ENCODE measurements at places on chromosomes 3 and 15.

DNA sequence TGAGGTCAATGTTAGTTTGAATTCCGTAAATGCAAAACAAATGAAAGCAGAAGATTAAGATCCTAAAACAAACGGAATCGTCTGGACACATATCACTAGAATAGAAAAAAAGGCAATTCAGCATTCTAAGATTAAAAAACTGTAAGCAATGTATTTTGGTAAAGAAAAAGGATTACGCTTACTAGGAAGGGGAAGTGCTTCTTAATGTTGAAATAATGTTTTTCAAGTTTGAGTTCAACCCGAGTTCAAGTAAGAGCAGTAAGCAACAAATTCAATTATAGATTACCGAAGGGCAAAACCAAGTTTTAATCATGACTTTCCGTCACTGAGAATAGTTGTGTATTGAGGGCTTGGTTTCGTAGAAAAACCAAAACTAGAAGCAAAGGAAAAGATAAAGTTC lies 637 bp downstream of the CIP2A start:
- no peak for DNase-seq

DNA sequence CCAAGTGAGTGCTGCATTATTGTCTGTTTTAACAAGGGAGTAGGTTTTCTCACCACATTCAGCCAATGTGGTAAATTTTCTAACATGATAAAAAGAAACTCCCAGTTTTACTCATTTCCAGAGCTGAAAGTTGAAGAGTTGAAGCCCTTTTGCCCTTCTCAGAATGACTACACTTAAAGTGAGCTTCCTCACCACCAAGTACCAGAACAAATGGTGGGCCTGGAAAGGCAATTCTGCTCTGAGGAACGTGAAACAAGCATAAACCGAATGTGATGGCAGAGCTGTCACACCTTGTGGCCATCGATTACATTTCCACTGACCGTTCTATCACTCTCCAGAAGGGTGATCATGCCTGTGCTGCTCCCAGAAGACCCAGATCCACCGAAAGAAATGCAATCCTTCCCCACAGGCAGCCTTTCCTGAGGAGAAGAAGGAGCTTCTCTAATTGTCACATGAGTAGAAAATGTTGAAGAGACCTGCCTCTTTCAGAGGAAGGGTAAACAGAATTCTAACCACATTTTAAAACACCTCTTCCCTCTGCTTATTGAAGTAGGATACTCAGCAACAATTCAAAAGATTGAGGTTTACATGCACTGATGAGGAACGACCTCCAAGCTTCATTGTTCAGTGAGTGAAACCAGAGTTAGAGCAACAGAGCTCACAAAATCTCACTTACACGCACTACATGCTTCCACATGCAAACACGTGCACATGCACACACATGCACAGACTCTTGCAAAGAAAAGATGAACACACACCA lies 21.4 kb upstream of the CCR9 start:
- no peak for DNase-seq

GRCh38 chr15:56732886-56733135 lies 498 bp downstream of the ZNF280D start:
- DNase-seq = peak; percentile 86

DNA sequence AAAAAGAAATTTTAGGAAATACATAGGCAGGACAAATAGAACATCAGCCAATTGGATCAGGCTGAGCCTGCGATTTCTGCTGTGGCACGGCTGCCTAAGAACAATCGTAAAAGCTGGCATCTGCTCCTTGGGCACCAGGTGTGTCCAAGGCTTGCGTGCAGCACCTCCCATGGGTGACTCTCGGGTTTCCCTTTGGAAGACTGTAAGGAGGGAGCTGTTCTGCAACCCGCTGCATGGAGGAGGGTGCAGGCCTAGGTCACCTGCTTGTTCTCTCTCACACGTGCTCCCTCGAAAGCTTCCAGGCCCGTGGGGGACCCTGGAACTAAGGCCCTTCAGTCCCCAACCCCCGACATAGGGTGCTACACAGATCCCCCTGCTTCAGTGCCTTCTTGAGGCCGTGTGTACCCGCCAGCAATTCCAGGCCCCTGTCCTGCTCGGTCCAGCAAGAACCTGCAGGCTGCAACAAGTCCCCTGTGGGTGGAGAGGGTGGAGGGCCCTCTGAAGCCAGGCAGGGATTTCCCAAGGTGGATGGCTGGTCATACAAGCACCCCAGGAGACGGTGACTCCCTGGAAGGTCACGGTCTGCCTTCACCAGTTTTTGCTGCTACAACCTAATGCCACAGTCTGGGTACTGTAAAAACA lies 3.4 kb downstream of the GP9 start:
- DNase-seq = no peak

- no peak for DNase-seq
Observed at GRCh38 chr3:177451864-177452830, 254.9 kb upstream of the TBL1XR1 start.

DNA sequence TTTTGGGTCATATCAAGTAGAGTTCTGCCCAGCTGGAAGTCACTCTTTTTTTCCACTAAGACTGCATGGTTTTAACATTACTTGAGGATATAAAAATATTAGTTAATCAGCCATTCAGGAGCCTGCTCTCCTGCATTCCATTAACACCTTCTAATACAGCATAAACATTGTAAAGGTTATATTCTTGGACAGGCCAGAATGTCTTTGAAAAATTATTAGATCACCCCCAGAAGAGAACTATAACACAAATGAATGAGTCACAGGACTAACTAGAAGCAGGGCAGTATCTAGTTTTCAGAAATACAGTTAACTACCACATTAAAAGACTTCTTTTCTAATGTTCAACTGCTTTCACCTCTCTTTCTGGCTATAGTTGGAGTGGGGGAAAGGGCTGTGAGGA lies 80.9 kb downstream of the THBS1 start:
- DNase-seq = no peak

GRCh38 chr15:64877435-64877834 lies 34.3 kb upstream of the ANKDD1A start:
- DNase-seq = no peak

GRCh38 chr3:72270072-72270681 lies 485.2 kb upstream of the PROK2 start:
- DNase-seq = peak; percentile 97

GRCh38 chr15:85072917-85073316 lies 91.3 kb downstream of the PDE8A start:
- DNase-seq = no peak

DNA sequence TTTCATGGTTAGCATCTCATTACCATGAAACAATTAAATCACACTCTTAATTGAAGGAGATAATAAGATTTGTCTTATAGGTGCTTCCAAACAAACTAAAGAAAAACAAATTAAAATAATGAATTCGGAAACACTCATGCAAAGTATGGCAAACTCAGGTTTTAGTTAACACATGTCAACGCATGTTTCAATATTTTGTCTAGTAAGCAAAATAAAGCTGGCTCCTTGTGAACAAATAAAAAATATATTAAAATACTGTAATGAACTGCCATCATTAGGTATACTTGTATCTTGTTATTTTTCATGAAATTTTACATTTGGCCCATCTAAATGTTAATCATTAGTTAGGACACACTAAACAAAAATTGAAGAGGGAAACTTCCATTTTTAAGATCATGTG lies 519.2 kb downstream of the MECOM start:
- DNase-seq = no peak

GRCh38 chr3:121883507-121883906 lies 10.7 kb upstream of the SLC15A2 start:
- no peak for DNase-seq

- DNase-seq = no peak
Observed at GRCh38 chr3:127037021-127037400, 54.1 kb downstream of the PLXNA1 start.

GRCh38 chr3:33901862-33902563 lies 103.6 kb downstream of the PDCD6IP start:
- no peak for DNase-seq

- DNase-seq = no peak
Observed at GRCh38 chr3:69092030-69092516, 7.3 kb downstream of the ARL6IP5 start.

GRCh38 chr3:1960506-1960905 lies 138.2 kb upstream of the CNTN4 start:
- DNase-seq = no peak

DNA sequence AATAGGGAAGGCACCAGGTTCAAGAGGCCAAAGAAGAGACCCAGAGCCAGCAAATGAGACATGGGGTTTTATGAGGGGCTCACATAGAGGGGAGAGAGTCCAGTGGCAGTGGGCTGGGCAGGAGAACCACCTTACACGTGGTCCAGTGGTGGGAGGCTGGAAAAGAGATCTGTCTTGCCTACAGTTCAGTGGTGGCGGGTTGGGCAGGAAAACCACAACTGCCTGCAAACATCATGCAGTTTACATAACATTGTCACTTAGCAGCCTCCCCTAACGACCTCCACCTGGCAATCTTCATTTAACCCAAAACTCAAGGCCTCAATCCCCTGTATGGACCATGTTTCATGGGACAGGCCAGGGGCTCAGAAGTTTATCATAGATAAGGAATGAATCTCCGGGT lies 29.1 kb downstream of the CRYGS start:
- DNase-seq = no peak

GRCh38 chr15:48459571-48460442 lies 128.6 kb downstream of the DUT start:
- no peak for DNase-seq

GRCh38 chr15:39323157-39323556 lies 257.7 kb upstream of the THBS1 start:
- no peak for DNase-seq

DNA sequence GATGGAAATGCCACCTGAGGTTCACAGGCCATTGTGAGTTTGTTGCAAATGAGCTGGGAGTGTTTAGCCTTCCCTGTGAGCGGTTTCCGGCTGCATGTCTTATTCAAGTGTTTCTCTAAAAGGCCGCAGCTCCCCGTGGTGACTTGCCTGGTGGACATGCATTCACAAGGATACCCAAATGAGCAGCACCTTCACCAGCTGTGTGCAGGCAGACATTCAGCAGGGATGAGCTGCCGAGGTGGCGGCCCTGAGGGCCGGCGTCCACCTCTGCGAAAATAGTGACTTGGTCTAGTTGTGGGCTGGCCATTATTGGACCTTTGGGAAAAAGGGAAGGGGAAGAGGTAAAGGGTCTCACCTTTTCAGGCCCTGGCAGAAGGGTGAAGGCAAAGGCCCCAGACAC lies 23.4 kb downstream of the SPSB4 start:
- no peak for DNase-seq

GRCh38 chr3:172388412-172389078 lies 59.7 kb downstream of the GHSR start:
- DNase-seq = no peak

DNA sequence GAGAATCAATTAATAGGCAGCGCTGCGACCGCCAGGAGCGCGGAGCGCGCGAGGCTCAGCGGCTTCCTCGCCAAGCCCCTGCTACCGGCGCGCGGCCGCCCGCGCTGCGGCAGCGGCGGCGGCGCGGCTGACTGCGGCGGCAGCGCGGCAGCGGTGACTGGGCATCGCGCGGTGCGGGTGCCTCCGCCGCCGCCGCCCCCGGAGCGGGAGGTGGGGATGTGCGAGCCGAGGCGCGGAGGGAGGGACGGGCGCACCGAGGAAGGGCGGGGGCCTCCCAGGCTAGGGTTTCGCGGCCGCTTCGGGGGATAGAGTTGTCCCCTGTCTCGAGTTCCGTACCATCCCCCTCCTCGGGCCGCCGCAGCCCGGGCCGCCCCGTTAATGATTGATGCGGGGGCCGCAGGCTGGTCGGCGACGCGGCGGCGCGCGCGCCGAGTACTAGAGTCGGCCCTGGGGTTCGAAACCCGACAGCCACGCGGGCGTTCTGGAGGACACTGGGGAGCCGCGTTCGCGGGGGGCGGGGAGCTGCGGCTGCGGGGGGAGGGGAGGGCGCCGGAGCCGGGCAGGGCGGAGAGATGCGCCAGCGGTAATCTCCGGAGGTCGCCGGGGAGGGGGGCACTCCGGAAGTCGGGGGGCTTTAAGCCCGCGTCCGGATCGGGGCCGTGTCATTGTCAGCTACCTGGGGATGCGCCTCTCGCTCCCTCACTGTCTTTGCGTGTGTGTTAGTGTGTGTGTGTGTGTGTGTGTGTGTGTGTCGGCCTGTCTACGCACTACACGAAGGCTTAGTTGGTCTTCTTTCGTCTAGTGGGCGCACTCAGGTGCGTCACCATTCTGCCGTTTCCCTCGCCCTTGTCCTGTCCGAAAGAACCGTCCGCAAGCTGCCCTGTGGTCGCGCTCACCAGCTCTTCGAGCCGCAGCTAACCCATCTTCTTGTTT lies at the start of gene PAQR9:
PAQR9 (minus strand) TSS at position 159 of the 933 bp plus-strand sequence. CDS start 338 bp downstream, outside the sequence.
- no peak for DNase-seq

GRCh38 chr3:123275691-123276090 lies 73.9 kb downstream of the SEC22A start:
- no peak for DNase-seq

- no peak for DNase-seq
Observed at GRCh38 chr3:123788710-123789109, 95.4 kb downstream of the MYLK start.

DNA sequence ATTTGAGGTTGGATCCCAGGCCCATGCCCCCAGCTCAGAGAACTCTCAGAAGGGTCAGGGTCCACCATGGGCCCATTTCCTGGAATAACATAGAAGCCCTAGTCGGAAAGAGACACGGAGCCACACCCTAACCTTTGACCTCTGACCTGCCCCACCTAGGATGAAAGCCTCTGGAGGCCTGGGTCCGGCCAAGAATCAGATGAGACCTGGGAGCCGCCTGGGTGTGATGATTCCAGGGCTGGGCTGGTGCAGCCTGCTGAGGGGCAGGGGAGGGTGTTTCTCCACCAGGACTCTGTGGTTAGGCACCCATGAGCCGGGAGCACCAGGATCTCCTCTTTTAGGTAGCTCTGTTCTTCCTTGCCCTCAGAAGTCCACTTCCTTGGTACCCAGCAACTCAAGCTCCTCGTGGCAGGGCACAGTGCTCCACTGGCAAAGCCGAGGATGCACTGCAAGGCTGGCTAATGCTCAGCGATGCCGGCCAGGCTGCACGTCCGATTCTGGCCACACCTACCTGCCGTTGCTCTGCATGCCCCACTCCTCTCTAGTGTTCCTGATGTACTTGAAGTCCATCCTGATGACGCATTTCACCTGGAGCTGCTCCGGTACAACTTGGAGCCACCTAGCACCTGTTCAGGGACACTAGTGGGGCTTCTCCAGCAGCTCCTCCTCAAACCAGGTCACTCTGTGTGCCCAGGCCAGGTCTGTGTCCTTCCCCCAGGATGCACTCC lies 57.4 kb downstream of the ZNF445 start:
- DNase-seq = peak; percentile 52

- no peak for DNase-seq
Observed at GRCh38 chr3:123881771-123882170, 2.4 kb downstream of the MYLK start.

- no peak for DNase-seq
Observed at GRCh38 chr3:61901496-61901895, 340.1 kb downstream of the PTPRG start.

- peak; percentile 40 for DNase-seq
Observed at GRCh38 chr15:80560601-80561400, 134.3 kb upstream of the ABHD17C start.

GRCh38 chr3:98892263-98892662 lies 9.2 kb downstream of the DCBLD2 start:
- DNase-seq = no peak

- peak; percentile 63 for DNase-seq
Observed at GRCh38 chr3:127689266-127689860, 16.6 kb downstream of the ABTB1 start.

GRCh38 chr3:162973428-162973917 lies 1476.9 kb downstream of the OTOL1 start:
- no peak for DNase-seq

- DNase-seq = no peak
Observed at GRCh38 chr3:186807231-186807630, 949 bp upstream of the RFC4 start.

GRCh38 chr15:71742964-71743363 lies 67.4 kb upstream of the NR2E3 start:
- no peak for DNase-seq

- DNase-seq = no peak
Observed at GRCh38 chr3:11288786-11289637, 16.8 kb downstream of the ATG7 start.

- no peak for DNase-seq
Observed at GRCh38 chr3:139234491-139234890, 109.3 kb upstream of the MRPS22 start.
